IgD-negative memory B cell (primary cell): ENCODE measurements at places on chromosomes 4 and X. TPM values are rescaled to one million over a fixed set of nuclear protein-coding genes. Genes with fewer than 3 reads are reported as not detected.

MSX1 gene
- polyA plus RNA-seq: 0.18 TPM

RS1 gene
- polyA plus RNA-seq: not detected

SPATA18 gene
- 0.40 TPM for polyA plus RNA-seq

GAGE1 gene
- not detected for polyA plus RNA-seq

TMEM31 gene
- polyA plus RNA-seq: not detected

FGF13 gene
- polyA plus RNA-seq: 0.29 TPM

NAP1L3 gene
- 0.24 TPM for polyA plus RNA-seq

BEX2 gene
- 58.7 TPM for polyA plus RNA-seq

BCLAF3 gene
- 2.9 TPM for polyA plus RNA-seq
